ENCODE measurements at places on chromosomes 7 and 10.

- DNase-seq = no peak
These were observed 16.7 kb downstream of the FAM53B start for GRCh38 chr10:124727361-124727960.

DNA sequence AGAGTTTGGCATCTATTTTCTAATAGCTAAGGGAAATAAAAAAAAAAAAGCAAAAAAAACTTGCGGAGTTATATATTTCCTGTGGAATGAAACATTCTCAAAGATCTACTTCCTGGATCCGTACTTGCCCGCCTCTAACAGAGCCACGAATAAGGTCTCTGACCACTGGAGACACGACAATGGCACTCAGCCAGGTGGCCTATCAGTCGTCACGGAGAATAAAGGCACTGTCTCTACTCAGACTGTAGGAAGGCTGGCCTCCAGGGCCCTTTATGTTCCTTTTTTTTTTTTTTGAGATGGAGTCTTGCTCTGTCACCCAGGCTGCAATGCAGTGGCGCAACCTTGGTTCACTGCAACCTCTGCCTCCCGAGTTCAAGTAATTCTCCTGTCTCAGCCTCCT is 58.7 kb downstream of the RGS10 start:
- DNase-seq = no peak

DNA sequence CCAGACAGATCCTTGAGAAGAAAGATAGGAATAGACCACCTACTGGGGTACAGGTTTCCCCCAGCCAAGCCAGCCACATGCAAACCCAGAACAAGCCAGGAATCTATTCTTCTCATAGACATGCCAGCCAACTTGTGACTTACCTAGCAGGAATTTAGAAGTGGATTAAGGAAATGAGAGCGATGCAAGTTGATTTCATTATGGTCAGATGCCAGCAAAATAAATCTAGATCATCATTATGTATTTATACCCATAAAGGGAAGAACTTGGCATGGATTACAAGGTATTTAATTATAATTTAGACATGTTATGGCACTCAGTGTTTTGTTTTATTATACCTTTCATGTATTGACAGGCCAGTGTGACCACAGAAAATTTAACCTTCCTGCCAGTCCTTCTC is 32.8 kb downstream of the SLC35G1 start:
- no peak for DNase-seq

GRCh38 chr7:150580638-150581394 is 13.6 kb downstream of the GIMAP4 start:
- DNase-seq = no peak

All from stimulated activated CD4-positive, alpha-beta T cell treated with anti-CD3 and anti-CD28 coated beads, Interleukin-15, amount 100 ng/mL, for 1 hour (primary cell).